Activated T-helper 17 cell treated with anti-CD3 and anti-CD28 coated beads, Interleukin-2, amount 50 U/mL, for 72 hours (primary cell): ENCODE measurements at places on chromosomes 1 and 21. TPM values are rescaled to one million over a fixed set of nuclear protein-coding genes. Genes with fewer than 3 reads are reported as not detected.

DNA sequence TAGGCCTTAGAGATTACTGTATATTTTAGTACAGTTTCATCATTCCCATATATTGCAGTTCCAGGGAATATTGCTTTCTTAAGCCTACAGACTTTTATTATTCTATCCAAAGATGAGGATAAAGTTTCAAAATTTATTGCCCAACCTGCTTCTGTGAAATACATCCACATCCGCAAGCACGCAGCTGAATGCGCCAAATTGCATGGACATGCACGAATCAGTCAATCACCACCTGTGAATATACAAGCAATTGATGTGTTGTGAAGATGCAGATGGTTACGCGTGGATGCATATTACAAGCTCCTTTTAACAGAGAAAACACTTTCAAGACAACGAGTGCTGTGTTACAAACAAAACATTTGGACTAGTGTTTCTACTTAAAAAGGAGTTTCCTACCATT is 577.8 kb upstream of the PLXNA2 start:
- ATAC-seq = no peak

GRCh38 chr1:244778344-244778743 is 57.1 kb upstream of the COX20 start:
- peak; percentile 55 for ATAC-seq

CCDC30 gene
- total RNA-seq = 2.4 TPM

GRCh38 chr1:68111519-68112436 is 61.4 kb upstream of the DIRAS3 start:
- ATAC-seq = no peak

DNA sequence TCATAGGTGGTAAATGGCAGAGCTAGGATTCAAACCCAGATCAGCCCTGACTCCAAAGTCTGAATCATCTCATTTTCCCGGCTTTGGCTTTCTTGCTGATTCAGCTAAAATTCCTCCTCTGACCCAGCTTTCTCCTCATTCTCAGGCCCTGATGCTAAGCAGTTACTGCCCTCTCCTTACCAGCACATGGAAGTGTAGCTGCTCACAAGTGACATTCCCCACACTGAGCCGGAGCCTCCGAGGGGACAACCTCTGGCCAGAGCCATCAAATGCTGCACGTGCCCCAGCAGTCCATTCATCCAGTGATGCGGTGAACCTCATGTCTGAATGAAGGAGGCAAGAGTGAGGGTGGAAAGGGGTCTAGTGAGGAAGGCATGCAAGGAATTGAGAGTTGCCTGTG is 11.1 kb downstream of the ITGA10 start:
- ATAC-seq = no peak

DNA sequence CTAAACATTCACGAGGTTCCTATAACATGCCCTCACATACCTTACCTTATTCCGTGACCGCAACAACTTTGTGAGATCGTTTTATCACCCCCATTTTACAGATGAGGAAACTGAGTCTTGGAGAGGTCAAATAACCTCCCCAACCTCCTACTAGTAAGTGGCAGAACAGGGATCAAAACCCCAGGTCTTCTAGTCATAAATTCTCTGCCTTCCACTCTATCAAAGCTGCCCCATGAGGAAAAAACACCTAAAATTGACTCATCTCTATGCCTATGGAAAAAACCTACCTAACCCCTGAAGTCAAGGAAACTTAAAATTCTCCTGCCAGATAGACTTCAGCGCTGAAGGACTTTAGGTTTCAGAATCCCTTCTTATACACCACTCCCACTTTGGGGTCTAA is 69.5 kb upstream of the ERRFI1 start:
- ATAC-seq = no peak

- ATAC-seq = no peak
These were observed 28.6 kb downstream of the KAZN start for GRCh38 chr1:14626869-14627607.

GRCh38 chr1:119731060-119731459 is 19.3 kb downstream of the PHGDH start:
- no peak for ATAC-seq

GRCh38 chr1:152225678-152226077 is 1.7 kb upstream of the HRNR start:
- ATAC-seq = no peak

PYCR2 gene
- total RNA-seq = 63.2 TPM

GRCh38 chr21:31879911-31880310 is 7.1 kb downstream of the HUNK start:
- no peak for ATAC-seq

DNA sequence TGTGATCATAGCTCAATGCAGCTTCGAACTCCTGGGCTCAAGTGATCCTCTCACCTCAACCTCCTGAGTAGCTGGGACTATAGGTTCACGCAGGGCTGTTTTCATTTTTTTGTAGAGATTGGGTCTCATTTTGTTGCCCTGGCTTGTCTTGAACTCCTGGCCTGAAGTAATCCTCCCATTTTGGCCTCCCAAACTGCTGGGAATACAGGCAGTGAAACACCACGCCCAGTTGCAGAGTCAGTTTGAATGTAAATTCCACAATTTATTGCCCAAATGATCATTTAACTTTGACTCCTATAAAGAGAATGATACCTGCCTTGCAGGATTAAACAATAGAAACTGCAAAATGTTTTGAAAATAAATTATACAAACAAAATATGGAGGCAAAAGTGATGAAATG is 10.7 kb downstream of the GOLPH3L start:
- ATAC-seq = no peak

DNA sequence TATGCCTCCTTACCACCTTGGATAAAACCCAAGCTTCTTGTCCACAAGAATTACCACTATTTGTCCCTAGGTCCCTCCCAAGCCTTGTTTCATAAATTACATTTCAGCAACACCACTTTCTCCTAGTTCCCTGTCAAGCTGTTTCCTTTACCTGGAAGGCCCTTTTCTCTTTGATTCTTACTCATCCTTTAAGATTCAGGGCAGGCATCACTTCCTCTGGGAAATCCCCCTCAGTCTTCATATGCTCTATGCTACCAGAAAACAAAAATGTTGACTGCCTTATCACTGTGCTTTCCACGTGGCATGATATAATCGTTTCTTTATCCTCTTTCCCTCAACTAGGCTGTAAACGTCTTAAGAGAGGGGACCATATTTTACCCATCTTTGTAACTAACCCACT is 102.7 kb downstream of the LYST start:
- peak; percentile 99 for ATAC-seq

DNA sequence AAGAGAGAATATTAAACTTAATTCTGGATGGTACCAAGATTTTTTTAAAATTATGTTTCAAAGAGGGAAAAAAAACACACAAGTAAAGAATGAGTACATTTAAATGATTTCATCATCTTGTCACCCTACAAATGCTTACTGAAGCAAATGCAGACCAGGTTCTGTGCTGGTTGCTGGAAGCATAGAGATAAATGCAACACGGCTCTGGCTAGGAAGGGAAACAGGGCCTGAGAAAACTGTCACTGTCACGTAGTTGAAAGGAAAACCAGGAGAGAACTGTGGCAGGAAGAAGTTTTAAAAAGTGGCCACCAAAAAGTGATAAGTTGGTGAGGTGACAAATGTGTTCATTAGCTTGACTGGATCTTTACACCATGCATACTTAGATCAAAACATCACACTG is 336.9 kb upstream of the NFIA start:
- ATAC-seq = no peak

- ATAC-seq = no peak
These were observed 30.6 kb upstream of the COL6A1 start for GRCh38 chr21:45950740-45951515.

GRCh38 chr1:71634159-71634558 is 553.3 kb upstream of the ZRANB2 start:
- no peak for ATAC-seq

CLSTN1 gene
- total RNA-seq = 41.7 TPM

GRCh38 chr1:200892958-200893357 is 1.7 kb upstream of the INAVA start:
- ATAC-seq = no peak

GRCh38 chr1:203630697-203631096 is 4.1 kb downstream of the ATP2B4 start:
- ATAC-seq = peak; percentile 13

GRCh38 chr21:24046829-24047443 is 1560.3 kb downstream of the MRPL39 start:
- ATAC-seq = no peak

DNA sequence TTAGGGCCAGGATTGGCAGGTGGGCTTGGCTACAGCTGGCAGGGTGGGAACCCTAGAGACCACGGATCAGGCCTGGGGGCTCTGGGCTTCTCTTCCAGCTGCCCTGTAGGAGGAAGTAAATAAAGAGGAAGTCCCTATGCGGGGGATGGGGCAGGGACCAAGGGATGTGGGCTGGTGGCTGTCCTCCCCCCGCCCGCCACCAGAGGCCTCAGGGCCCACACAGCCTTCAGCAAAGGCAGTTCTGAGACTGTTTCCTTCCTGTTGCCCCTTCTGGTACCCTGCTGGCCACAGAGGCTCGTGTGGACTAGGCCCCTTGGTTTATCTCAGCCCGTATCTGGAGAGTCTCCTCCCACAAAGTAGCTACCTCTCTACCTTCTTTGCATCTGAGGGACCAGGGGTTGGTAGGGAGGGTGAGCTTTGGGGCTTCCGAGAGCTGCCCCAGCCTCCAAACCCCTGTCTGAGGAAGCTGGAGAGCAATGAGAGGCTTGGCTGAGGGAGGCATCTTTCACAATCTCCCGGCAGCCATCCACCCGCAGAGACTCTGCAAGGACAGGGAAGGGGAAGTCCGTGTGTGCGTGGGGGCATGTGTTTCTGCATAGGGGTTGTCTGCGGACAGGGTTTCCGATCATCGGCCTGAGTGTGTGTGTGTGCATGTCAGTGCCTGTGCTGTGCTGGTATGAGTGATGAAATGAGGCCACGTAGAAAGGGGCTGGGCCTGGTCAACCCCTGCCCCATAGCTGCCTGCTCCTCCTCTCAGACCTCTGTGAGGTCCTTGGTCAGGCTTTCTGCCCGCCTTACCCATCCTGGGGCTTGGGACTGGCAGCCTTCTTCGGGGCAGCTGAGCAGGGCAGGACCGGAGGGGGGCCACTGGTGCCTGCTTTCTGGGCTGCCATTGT is 12.5 kb downstream of the RPS6KA1 start:
- ATAC-seq = peak; percentile 75

- peak; percentile 95 for ATAC-seq
These were observed 145.0 kb downstream of the DHRS3 start for GRCh38 chr1:12472798-12473551.

DNA sequence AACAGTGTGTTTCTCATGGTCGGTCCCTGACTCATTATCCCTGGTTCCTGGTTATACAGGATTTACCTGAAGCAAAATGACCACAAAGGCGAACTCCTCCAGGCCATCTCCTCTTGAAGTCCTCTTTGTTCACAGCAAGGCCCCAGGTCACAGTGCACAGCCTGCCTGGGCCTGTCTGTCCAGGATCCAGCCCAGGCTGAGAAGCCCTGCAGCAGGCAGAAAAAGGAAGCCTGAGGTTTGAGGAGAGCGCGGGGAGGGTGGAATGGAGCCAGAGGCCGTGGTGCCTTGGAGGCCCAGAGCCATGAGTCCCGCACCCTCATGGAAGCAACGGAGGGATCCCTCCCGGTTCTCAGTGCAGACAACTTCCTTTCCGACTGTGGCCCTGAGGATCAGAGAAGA is 136.8 kb upstream of the IRF2BP2 start:
- no peak for ATAC-seq

DNA sequence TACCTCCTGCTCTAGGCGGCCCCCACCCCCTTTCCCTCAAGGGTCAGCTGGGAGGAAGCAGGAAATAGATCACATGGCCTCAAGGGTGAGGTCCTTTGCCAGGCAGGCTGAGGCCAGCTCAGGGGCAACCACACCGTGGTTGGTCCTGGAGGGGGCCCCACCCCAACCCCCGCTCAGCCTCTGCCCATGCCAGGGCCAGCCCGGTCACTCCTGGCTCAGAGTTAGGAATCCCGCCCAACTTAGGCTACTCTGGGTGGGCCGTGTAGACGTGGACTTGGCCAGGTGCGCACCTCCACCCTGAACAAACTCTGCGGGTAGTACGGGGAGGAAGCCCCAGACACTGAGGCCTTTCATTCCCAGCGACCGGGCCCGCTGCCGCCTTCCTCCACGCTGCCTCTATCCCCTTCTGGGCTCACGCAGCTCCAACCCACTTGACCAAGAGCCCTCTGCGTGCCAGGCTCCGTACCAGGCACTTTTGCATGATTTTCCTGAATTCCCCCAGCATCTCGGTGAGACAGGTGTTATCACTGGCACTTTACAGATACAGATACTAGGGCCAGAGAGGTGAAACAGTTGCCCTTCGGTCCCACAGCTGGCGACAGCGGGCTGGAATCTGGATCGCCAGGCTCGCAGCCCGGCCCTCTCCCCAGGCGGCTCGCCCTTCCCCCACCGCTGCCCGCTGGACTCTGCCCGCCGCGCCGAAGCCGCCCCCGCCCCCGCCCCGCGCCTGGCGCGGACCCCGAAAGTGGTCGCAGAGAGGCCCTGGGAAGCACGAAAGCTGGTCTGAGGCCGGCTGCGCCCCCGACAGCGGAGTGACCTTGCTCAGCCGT is 769 bp downstream of the GALE start:
- peak; percentile 67 for ATAC-seq

DNA sequence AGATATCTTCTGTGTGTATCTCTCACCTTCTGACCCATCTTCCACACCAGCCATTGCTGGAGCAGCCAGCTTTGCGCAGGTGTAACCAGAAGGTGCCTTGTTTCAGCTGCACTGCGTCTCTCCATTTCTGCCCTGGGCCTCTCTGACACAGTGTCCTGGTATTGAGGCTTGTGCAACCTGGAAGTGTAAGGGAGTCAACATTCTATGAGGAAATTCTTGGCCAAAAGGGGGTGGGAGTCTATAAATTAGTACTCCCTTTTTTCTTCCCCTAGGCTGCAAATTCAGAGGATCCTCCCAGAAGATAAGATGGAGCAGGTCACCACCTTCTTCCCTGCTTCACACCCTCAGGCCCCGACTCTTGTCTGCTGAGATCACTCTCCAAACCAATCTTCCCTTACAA is 109.1 kb downstream of the MRPS6 start:
- no peak for ATAC-seq

- ATAC-seq = no peak
These were observed 18.3 kb upstream of the PADI4 start for GRCh38 chr1:17289721-17290120.

DNA sequence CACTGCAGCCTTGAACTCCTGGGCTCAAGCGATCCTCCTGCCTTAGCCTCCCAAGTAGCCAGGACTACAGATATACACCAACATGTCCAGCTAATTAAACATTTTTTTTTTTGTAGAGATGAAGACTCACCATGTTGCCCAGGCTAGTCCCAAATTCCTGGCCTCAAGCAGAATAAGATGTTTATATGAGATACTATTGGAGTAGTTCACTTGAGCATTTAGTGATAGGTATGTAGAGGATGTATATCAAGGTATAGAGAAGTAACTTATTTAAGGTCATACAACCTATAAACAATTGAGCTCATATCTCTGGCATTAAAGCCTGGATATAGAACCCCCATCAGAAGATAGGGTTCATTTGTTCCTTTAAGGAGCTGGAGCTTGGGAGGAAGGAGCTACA is 4.6 kb upstream of the TMEM269 start:
- no peak for ATAC-seq

GRCh38 chr1:50268049-50268448 is 155.2 kb downstream of the DMRTA2 start:
- ATAC-seq = no peak

RNU1-4 gene
- total RNA-seq = 1,202 TPM

ADORA1 gene
- not detected for total RNA-seq
